ENCODE measurements at places on chromosomes 12 and 14. TPM values are rescaled to one million over a fixed set of nuclear protein-coding genes. Genes with fewer than 3 reads are reported as not detected.

The EMP1 gene
- polyA plus RNA-seq: 0.23 TPM

The IL23A gene
- 16.2 TPM for polyA plus RNA-seq

GRCh38 chr12:119301379-119301778, 33.1 kb upstream of the CCDC60 start:
- no peak for DNase-seq

- no peak for DNase-seq
These were observed 115.5 kb downstream of the FUT8 start for GRCh38 chr14:65528069-65528468.

DNA sequence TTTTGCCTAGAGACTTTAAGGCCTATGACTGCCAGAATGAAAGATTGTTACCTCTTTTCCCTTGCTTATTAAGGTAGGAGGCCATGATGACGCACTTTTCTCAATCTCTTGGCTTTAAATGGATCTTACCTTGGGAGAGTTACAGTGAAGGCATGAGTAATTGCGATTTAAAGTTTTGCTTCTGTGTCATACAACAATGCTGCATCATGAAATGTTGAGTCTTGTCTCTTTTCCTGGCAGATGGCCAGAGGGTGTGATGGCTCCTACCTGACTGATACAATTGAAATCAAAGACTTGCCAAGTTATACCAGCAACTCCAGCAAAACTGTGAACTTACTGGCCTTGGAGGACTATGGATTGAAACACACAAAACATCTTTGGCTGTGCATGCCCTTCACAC, 17.2 kb upstream of the LRRK2 start:
- DNase-seq: no peak

- no peak for DNase-seq
These were observed 38.3 kb downstream of the FGD6 start for GRCh38 chr12:95179011-95179410.

- DNase-seq: no peak
These were observed 25.2 kb upstream of the RASSF3 start for GRCh38 chr12:64585104-64585503.

GRCh38 chr14:90553921-90554336, 157.1 kb downstream of the CALM1 start:
- no peak for DNase-seq

The TMEM117 gene
- 2.2 TPM for polyA plus RNA-seq

DNA sequence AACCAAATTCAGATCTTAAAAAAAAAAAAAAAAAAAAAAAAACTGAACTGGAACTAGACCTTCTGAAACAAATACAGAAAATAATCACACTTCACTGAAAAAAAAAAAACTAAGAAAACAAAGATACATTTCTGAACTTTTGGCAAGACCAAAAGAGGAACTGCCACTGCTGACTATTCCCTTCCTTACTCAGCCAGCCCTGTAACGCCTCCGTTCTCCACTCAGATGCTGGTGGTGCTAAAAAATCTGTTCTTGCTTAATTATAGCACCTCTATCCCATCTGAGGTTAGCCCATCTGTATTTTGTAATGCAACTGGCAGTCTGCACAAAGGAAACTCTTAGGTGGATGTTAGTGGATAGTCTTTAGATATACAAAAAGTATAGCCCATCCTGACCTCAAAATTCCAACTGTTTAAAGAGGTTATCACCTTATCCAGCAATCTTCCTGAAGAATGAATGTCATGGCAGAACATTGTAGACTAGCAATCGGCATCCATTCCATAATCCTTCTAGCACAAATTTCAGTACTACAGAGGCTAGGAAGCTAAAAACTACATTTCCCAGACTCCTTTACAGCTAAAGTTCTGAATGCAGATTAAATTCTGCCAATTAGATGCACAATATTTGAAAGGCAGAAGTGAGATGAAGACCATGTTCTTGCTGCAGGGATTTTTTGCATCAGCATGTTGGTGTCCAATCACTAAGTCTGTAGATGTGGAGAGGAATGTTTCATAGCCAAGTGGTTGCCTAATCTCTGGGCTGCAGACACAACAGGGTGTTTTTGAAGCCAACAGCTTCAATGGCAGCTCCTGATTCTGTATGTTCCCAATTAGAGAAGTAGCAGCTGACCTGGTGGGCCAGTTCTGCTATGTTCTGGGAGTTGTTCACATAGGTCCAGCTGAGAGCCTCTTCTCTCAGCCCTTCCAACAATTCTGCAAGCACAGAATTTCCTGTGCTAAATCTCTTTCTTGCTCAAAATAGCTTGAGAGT, 5.7 kb downstream of the MAP3K9 start:
- no peak for DNase-seq

DNA sequence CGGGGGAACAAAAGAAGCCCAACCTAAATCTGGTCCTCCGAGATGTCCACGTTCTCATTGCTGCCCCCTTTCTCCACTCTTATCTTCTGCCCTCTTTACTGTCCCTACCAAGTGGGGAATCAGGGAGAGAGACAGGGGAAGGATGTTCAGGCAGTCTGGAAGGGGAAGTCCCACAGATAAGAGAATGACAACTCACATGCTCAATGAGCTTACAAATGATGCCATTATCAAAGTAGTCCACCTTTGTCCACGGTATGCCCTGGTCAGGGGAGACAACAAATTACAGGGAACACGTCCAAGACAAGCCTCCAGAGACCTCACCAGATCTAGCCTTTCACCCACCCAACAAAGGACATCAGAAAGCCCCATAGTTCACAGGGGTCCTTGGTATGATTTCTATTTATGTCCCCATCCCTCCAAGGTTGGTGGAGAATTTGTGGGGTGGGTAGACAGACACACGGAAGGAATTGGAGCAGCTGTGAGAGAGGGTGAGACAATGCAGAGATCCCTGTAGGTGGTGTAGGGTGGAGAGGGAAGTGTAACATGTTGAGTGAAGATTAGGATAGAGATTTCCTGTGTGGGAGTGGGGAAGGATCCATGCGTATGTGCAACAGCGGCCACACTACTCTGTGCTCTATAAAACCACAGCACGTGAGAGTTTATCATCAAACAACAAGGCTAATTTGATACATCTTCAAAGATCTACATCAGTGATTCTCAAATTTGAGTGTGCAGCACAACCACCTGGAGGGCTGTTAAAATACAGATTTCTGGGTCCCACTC, 10.7 kb downstream of the MYO1A start:
- no peak for DNase-seq

GRCh38 chr14:75042035-75042434, 9.2 kb downstream of the MLH3 start:
- no peak for DNase-seq

- no peak for DNase-seq
These were observed 4.6 kb downstream of the AQP2 start for GRCh38 chr12:49954863-49955830.

DNA sequence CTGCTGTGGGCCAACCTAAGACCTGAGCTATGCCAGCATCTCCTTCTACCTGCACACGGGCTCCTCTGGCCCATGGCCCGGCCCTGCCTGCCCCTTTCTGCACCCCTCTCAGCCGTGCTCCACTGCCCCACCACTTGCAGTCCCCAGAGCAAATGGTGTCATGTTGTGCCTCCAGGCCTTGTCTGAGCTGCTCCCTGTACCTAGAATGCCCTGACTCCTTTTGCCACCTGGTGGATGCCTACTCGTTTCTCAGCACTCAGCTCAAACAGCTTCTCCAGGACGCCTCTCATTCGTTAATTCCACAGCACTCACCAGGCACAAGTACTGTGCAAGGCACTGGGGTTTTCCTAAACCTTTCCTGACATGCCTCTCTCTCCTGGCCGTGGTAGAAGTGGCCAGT, 63.2 kb upstream of the PNMA1 start:
- no peak for DNase-seq

- no peak for DNase-seq
These were observed 33.0 kb upstream of the SSTR1 start for GRCh38 chr14:38174711-38175110.

DNA sequence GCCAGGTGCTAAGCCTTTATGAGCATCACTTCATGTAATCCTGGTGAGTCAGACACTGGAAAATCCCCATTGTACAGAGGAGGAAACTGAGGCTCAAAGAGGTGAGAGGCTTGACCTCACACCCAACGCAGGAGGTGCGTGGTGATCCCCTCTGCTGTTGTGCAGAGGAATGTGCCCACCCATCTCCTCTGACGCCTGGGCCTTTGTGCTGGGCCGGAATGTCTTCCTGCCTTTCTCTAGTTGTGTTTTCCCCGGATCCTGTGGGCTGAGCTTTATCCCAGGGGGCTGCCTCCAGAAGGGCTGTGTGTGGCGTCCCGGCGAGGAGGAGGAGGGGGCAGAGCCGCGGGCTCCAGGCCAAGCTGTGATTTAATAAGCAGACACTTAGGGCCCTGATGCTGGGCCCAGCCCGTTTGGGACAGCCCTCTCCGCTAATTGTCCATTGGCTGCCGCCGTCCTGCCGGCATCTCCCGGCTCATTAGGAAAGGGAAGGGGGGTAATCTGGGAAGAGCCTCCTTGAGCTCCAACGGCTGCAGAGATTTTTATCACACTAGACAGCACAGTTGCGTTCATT, 653.6 kb downstream of the MED13L start:
- no peak for DNase-seq

DNA sequence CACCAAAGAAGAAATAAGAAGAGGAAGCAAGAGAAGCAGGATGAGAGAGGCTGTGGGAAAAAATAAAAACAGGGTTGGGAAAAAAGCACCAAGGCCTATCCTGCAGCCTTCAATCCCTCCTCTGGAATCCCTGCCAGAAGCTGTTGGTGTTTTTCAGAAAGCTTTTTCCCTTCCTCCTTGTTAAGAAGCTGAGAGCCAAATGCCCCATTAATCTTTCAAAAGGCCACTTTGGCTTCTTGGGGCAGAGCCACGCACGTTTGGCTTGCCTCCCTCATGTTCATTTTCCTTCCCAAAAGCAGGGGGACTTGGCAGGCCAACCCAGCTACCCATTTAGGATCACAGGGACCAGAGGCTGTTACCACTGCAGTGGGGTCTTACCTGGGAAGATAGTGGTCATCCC, 365.3 kb downstream of the NUAK1 start:
- no peak for DNase-seq

GRCh38 chr14:73307261-73307660, 70.0 kb downstream of the PAPLN start:
- DNase-seq: no peak

- DNase-seq: peak; percentile 76
These were observed 10.3 kb upstream of the ERP27 start for GRCh38 chr12:14948672-14949071.

The KRT7 gene
- not detected for polyA plus RNA-seq

GRCh38 chr14:34707722-34708121, 6.7 kb downstream of the CFL2 start:
- DNase-seq: no peak

DNA sequence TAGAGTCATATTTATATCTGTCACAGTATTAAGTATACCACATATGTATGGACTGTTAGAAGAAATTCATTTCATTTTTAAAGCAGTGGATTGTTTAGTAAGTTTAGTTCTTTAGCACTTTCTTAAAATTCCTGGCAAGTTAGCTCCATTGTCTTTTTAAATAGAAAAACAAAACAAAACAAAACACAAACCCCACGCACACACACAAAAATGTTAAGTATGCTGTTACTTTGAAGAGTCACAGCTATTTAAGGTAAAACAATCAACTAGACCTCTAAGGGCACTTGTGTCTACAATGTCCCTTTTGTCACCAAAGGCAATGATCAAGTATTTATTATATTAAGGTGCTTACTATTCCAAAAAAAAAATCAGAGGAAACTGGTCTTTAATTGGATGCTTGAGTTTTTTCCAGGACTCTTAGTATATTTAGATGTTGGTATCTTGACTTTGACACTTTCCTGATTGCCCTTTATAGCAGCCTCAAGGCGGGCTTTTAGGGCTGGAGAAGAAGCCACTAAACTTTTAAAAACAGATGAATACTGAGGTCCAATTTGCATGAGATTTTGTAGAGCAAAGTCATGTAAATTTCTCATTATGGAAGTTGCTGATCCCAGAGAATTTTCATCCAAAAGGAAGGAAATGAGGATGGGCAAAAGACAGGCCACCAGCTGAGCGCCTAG, 85.5 kb upstream of the HECTD1 start:
- DNase-seq: no peak

GRCh38 chr12:131683266-131684014, 27.4 kb upstream of the SFSWAP start:
- DNase-seq: no peak

DNA sequence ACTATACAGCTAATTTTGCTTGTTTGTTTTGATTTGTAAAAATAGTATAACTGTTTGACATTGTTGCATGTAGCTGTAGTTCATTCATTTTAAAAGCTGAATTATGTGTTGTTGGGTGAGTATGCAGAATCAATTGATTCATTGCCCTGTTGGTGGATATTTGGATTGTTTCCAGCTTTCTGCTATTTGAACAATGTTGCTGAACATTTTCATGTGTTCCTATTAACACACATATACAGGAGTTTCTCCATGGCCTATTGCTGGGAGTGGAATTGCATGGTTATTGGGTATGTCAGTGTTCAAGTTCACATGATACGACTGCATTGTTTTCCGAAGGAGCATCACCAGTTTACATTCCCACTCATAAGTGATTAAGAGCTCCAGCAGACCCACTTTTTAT, 75.3 kb downstream of the SRGAP1 start:
- no peak for DNase-seq

The SIX6 gene
- polyA plus RNA-seq: not detected

GRCh38 chr12:132292328-132293319, 36.8 kb downstream of the GALNT9 start:
- DNase-seq: no peak

The KIF21A gene
- 2.8 TPM for polyA plus RNA-seq

DNA sequence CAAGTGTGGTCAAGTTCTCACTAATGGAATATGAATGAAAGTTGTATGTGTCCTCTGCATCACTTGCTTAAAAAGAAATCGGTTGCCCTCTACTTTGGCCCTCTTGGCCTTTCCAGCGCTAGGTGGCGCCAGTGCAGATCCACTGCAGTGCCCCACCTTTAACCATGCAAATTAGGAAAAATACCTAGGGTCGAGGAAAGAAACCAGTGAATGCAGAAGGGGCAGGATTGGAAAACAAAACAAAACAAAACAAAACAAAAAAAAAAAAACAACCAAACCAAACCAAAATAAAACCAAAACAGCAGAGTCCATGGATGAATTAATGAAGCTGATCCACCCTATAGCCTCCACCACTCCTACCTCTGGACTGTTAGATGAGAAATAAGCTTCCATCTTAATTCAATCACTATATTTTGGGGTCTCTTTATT, 12.9 kb upstream of the NEMF start:
- peak; percentile 74 for DNase-seq

The SCFD1 gene
- 57.5 TPM for polyA plus RNA-seq

GRCh38 chr14:103186241-103186822, 63.1 kb downstream of the TNFAIP2 start:
- no peak for DNase-seq
